Head of caudate nucleus (tissue), 42 donors: ENCODE measurements at places on chromosomes 3 and 15.

GRCh38 chr3:143536817-143537535 lies 311.3 kb downstream of the SLC9A9 start:
- no peak for DNase-seq

- DNase-seq: no peak
Measured at GRCh38 chr15:51438526-51438925, 97.1 kb downstream of the GLDN start.

DNA sequence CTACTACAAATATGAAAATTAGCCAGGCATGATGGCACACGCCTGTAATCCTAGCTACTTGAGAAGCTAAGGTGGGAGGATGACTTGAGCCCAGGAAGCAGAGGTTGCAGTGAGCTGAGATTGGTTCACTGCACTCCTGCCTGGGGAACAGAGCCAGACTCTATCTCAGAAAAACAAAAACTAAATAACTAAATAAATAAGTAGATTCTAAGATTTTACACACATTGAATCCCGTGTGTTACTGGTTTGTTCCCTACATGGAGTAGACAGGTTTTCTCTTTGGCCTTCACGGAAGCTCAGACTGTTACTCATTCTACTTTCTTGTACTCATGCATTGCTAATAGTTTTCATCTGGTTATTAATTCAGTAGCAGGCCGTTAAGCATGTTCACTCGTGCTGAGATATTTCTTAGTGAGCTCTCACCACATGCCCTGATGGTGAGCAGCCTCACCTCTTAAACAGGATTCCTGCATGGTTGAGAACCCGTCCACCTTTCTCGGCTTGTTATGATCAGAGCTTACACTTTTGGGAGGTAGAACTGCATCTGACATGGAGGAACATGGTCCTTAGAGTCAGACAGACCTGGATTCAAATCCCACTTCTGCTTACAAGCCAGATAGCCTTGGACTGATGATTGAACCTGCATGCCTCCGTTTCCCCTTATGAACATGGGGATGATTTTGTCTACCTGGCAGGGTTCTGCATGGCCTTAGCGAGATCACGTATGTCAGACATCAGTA lies 49.1 kb downstream of the CMTM7 start:
- DNase-seq: no peak

GRCh38 chr3:111252779-111253178 lies 181.2 kb downstream of the NECTIN3 start:
- DNase-seq: no peak

DNA sequence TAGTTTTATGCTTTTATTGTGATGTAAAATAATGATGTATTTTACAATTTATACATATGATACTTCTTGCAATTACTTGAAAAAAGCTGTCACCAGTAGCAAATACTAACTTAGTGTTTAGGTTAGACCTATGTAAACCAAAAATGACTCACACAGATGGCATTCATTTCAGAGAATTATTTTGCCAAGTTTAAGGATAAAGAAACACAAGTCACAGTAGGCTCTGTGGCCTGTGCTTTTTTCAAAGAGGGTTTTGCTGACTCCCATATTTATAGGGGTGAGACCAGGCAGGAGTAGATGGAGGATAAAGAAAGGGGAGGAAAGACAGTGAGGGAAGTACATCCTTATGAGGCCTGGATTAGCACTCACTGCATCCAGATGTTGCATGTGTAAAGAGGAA lies 356.6 kb upstream of the NPAP1 start:
- no peak for DNase-seq

GRCh38 chr3:122184591-122184929 lies 1.1 kb downstream of the CASR start:
- no peak for DNase-seq

GRCh38 chr3:120983841-120984240 lies 75.8 kb downstream of the STXBP5L start:
- no peak for DNase-seq

DNA sequence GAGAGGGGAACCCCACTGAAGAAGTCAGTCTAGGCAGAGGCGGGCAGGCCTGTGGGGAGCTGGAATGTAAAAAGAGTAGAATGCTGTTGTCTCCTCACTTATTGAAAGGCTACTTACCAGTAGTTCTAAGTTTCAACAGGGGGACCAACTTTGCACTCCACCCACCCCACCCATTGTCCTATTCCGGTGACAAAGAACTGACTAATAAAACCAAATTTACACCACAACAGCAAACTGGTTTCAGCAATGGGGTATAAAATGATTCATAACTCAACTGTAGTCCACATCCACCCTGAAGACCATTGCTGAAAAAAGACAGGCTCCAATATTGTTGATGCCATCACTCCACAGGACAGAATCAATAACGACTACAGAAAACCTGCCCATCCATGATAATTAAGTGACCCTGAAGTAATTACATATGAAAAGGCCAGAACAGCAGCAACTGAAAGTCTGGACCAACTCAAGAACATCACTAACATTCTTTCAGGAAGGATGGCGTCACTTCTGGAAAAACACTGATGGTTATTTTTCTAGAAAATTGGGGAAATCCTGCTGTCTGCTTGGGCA lies 80.2 kb downstream of the ABI3BP start:
- DNase-seq: no peak

GRCh38 chr3:150414258-150414657 lies 6.2 kb downstream of the TSC22D2 start:
- peak; percentile 50 for DNase-seq

DNA sequence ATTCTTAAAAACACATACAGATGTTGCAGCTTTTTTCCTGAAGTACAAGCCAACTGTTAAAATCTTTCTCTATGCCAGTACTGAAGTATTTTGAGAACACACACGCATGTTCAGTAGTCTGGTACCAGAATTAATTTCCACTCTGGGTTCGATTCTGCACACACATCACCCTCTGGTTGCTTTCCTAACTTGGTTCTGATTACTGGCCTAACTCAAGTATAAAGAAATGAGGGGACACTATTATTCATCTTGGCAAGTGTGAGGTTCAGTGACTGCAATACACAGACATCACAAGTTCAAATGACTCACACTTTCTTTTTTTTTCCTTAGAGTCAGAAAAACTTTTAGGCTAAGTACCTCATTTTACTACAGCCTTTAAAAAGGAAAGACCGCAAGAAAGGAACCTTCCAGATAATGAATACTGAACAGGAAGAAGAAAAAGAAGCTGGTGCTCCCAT lies 37.4 kb upstream of the LDHAL6B start:
- no peak for DNase-seq

- DNase-seq: peak; percentile 12
Measured at GRCh38 chr3:29642393-29643033, 361.6 kb downstream of the RBMS3 start.

DNA sequence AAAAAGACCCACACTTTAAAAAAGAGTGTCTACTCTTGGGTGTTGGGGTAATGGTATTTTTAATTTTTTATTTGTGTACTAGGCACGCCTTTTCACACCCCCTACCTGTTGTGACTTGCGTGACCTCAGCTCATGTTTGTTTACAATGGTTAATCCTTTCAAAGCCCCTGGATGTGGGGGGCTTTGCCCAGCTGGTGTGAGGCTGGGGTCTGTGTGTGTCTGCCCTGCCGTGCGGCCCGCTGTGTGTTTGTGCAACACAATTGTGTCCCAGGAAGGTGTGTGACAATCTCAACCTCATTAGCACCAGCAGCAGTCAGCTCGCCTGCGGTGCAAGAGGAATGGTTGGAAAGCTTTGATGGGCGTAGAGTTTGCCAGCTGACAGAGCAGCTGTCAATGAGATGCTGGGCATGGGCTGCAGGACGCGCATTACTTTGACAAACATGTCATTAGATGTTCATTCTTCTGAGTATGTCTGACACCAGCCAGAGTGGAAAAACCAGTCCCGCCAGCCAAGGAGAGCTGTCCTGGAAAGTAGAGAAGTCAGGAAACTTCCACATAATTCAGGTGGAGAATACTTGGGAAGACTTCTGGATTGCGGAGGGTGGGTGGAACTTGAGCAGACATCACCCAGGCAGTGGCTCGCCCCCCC lies 9.6 kb downstream of the LRRK1 start:
- no peak for DNase-seq

- DNase-seq: no peak
Measured at GRCh38 chr3:72041076-72041475, 256.1 kb upstream of the PROK2 start.

GRCh38 chr3:8574670-8575322 lies 69.8 kb downstream of the SSUH2 start:
- no peak for DNase-seq

DNA sequence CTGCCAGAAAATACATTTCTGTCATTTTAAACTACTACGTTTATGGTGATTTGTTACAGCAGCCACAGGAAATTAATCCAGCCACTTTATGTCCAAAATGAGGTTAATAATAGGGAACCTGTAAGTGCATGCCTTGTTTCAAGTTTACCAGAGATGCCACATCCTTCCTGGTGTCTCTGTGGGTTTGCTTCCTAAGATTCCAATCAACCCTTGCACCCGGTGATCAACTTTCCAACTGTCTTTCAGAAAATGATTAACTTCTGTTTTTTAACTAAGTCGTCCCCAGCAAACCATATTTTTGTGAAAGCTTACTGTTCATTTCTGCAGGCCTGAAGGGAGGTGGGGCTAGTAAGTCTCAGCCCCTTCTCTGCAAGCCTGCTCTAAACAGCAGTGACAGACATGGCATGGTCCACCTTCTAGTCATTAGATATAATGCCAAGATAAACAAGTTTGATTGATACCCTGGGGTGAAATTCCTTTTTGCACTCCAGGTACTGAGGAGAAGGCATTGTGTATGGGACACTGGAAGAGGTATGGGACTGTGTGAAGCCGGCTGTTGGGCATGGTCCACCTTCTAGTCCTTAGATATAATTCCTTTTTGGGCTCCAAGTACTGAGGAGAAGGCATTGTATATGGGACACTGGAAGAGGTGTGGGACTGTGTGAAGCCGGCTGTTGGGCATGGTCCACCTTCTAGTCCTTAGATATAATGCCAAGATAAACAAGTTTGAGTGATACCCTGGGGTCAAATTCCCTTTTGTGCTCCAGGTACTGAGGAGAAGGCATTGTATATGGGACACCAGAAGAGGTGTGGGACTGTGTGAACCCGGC lies 11.1 kb upstream of the TMC3 start:
- no peak for DNase-seq

- no peak for DNase-seq
Measured at GRCh38 chr3:163935411-163935810, 1142.9 kb downstream of the SI start.

DNA sequence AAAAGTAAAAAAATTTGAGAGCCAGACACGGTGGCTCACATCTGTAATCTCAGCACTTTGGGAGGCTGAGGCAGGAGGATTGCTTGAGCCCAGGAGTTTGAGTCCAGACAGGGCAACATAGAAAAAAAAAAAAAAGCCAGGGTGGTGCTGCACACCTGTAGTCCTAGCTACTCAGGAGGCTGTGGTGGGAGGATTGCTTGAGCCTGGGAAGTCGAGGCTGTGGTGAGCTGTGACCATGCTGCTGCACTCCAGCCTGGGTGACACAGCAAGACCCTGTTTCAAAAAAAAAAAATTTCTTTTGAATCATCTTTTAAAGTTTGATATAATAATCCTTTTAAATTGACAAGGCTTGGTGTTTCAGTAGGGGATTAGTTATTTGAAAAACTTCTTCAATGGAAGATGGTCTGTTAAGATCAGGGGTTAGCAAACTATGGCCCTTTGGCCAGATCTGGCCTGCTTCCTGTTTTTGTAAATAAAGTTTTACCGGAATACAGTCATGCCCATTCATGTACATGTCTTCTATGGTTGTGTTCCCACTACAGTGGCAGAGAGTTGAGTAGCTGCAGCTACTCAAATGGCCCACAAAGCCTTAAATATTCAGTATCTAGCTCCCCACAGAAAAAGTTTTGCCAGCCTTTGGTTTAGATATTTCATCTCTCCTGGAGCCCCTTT lies 28.9 kb downstream of the CDAN1 start:
- DNase-seq: no peak

- no peak for DNase-seq
Measured at GRCh38 chr15:47820057-47820746, 102.9 kb downstream of the SEMA6D start.

DNA sequence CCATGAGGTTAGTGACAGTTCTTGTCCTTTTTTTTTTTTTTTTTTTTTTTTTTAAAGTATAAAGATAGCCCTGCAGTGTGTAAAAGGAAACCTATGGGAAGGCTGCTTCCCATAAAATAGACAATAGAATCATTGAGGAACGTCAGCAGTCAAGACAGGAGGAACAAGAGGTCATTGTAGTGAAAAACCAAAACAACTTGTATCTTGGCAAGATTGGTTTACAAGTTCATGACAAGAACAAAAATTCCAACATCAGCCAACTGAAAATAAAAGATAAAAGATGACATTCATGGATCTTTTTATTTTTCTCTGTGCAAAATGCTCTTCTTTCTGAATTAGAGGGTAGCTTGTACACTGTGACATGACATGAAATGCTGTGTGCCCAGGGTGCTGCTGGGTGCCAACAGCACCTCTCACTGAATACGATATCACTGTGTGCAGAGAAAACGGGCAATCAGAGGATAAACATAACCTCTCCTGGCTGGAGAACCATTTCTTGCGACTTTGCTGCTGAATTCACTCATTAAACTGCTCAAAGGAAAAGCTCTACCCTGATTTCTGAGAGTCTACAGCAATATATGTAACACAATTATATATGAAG lies 30.1 kb upstream of the IP6K2 start:
- DNase-seq: peak; percentile 19

GRCh38 chr3:17974206-17974841 lies 231.9 kb upstream of the TBC1D5 start:
- no peak for DNase-seq
